ENCODE measurements at places on chromosomes 2 and 18.

DNA sequence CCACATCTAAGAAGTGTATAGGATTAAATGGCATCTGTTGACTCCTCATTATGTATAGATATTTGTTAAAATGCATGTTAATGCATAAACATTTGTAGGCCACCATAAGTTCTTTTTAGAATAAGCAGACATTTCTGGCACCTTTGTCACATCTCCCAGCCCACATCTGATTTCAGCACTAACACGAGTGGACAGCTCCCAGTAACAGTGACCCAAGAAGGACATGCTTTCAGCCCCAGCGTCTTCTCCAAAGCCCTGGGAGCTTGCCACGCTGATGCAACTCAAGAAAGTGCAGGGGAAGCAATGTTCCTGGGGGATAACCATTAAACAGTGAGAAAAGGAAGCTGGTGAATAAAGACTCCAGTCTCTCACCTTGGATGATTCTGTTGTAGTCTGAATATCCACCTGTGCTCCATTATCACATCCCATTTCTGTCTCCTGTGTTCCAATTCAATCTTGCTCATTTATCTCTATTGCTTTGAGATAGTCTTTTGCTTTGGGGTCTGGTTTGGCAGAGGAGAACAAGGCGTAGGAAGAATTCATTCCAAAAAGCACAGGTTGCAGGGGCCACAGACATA lies 182.6 kb upstream of the THSD7B start:
- no peak for DNase-seq

GRCh38 chr2:95379371-95379831 lies 23.1 kb upstream of the FAHD2A start:
- no peak for DNase-seq

DNA sequence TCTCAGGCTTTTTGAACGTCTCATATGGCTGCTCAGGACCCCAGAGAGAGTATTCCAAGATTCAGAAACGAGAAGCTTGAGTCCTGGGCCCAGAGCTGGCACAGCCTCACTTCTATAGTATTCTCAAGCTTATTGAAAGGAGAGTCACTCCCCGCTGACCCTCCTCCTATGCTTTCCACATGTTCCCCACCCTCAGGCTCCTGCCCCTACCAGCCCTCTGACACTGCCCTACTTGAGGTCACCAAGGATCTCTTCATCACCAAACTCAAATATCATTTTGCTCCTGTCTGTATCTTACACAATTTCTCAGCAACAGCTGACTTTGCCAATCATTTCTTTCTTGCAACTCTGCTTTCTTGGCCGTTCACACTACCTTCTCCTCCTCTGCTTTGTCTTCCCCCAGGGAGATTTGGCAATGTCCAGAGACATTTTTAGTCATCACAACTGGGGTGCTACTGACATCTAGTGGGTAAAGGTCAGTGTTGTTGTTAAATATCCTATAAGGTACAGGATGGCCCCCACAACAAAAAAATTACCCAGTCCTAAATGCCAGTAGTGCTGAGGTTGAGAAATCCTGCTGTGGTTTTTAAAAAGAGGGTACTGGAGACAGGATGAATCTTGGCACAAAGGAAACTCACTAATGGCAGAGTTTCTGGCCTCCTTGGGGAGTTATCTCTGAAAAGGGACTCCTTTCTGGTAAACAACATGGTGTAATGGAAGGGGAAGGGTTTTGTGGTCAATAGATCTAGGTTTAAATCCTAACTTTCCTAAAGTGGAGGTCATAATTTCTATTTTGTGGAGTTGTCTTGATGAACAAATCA lies 26.9 kb upstream of the INSIG2 start:
- DNase-seq = no peak

DNA sequence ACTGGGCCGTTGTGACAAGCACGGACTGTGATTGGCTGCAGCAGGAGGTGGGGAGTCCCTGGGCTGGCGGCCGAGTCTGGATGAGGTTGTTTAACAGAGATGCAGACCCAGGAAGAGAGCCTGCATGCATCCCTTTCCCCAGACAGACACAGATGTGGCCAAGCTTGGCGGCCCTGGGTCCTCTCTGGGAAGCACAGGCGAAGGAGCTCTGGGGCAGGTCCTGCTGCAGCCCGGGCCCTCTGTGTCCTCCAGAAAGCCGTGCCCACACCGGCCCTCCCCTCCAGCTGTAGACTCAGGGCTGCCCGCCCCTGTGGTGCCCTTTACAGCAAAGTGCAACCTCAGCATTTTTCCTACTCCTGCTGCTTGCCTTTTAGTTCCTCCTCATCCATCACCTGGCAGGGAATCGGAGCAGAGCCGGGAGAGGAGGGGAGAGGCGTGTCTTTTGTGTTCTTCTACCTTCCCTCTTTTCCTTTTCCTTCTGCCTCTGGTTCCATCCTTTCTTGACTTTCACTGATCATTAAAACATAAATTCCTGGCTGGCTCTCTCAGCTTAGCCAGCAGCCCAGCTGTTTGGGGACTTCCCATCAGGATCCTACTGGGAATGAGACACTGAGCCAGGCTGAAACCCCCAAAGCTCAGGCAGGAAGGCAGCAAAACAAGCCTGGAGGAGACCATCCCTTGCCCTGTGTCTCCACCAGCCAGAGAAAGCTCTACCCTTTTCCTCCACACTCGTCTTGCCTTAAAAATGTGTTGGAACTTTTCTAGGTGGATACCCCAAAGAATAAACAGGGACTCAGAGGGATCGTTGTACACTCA lies 75.0 kb downstream of the CTIF start:
- DNase-seq = no peak

GRCh38 chr2:104025295-104025694 lies 828.6 kb upstream of the POU3F3 start:
- DNase-seq = no peak

DNA sequence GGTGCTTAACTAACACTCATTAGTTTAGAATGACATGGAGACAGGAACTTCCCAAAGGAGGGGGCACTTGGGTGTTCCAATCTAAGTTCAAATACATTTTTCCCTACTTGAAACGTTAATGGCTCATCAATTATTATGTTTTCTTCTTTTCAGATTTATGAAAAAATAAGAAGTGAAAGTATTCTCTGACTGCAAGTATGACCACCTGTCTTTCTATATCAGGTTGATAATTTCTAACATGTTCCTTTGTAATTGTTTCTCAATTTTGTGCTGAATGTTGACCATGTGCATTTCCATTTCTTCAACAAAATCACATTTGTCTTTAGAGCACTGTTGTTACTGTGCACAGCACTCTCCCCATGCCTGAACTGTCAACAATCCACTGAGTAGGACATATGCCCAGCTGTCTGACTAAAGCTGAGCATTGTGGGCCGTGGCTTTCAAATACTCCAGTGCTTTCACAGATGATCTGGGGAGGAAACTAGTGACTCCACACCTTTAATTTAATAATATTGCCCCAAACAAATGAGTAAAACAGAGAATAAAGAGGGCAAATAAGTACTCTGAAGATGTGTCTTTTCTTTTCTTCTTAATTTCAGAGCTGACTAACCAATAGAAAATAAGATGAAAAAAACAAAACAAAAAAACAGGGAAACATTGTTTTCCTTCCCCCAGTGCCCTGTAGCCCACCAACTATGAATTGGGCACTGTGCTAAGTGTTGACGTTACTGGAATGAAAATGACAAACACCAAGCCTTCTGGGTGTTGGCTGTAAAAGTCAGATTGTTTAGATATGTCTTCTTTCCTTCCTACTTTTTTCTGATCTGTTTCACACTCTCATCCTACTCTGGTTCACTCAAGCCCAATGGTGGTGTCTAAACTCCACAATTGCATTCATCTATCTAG lies 16.0 kb downstream of the LANCL1 start:
- no peak for DNase-seq

DNA sequence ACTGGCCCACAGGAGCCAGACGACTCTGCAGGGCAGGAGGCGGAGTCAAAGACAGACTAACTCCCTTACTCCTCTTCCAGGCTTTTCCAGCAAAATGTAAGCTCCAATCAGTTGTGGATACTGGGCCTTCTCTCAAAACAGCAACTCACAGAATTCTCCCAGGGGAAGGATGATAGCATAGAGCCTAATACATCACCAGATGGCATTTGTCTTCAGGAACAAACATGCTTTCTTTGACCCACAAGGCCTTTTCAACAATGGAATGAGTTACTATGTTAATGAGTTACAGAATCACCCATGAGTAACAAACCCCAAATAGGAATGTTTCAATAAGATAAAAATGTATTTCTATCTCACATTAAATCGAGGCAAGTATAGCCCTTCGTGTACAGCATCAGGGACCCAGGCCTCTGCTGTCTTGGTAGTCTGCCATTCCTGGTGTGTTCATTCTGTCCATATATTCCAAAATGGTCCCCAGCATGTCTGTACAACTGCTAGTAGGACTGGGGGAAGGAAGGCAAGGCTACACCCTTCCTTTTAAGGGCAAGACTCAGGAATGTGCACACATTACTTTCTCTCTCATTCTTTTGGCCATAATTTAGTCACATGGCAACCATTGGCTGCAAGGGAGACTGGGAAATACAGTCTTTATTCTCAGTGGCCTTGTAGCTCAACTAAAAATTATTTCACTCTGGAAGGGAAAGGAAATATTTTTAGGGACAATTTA lies 76.4 kb downstream of the BOD1L2 start:
- no peak for DNase-seq

DNA sequence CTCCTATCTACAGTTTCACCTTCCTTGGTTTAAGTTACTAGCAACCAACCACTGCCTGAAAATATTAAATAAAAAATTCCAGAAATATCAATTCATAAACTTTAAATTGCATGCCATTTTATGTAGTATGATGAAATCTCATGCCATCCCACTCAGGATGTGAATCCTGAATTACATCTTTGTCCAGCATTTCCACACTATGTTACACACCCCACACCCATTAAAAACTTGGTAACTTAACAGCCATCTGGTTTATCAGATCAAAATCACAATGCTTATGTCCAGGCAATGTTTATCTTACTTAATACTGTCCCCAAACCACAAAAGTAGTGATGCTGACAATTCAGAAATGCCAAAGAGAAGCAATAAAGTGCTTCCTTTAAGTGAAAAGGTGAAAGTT lies 21.6 kb downstream of the CUL3 start:
- DNase-seq = no peak

GRCh38 chr2:109440499-109441156 lies 173.1 kb downstream of the SEPTIN10 start:
- no peak for DNase-seq

DNA sequence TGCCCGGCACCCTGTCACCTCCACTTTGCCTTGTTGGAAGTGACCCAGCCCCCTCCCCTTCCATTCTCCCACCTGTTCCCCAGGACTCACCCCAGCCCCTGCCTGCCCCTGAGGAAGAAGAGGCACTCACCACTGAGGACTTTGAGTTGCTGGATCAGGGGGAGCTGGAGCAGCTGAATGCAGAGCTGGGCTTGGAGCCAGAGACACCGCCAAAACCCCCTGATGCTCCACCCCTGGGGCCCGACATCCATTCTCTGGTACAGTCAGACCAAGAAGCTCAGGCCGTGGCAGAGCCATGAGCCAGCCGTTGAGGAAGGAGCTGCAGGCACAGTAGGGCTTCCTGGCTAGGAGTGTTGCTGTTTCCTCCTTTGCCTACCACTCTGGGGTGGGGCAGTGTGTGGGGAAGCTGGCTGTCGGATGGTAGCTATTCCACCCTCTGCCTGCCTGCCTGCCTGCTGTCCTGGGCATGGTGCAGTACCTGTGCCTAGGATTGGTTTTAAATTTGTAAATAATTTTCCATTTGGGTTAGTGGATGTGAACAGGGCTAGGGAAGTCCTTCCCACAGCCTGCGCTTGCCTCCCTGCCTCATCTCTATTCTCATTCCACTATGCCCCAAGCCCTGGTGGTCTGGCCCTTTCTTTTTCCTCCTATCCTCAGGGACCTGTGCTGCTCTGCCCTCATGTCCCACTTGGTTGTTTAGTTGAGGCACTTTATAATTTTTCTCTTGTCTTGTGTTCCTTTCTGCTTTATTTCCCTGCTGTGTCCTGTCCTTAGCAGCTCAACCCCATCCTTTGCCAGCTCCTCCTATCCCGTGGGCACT lies 4.5 kb downstream of the RETREG2 start:
- no peak for DNase-seq

- no peak for DNase-seq
Observed at GRCh38 chr2:37896319-37896718, 28.8 kb upstream of the RMDN2 start.

DNA sequence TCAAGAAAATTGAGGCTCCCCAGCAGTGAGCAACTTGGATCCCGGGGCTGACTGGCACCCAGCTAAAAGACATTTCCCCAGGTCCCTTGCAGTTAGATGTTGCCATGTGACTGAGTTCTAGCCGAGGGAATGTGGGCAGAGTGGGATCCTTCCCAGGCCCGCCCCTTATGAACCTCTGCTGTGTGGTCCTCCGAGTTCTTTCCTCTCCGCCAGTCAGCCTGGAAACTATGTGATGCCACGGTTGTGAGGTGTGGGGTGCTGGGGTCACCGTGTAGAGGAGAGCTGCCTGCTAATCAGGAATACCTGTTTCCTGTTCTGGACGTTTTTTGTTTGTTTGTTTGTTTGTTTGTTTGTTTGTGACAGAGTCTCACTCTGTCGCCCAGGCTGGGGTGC lies 45.5 kb downstream of the TMEM37 start:
- no peak for DNase-seq

GRCh38 chr18:76371301-76372203 lies 123.5 kb downstream of the ZNF516 start:
- DNase-seq = no peak

DNA sequence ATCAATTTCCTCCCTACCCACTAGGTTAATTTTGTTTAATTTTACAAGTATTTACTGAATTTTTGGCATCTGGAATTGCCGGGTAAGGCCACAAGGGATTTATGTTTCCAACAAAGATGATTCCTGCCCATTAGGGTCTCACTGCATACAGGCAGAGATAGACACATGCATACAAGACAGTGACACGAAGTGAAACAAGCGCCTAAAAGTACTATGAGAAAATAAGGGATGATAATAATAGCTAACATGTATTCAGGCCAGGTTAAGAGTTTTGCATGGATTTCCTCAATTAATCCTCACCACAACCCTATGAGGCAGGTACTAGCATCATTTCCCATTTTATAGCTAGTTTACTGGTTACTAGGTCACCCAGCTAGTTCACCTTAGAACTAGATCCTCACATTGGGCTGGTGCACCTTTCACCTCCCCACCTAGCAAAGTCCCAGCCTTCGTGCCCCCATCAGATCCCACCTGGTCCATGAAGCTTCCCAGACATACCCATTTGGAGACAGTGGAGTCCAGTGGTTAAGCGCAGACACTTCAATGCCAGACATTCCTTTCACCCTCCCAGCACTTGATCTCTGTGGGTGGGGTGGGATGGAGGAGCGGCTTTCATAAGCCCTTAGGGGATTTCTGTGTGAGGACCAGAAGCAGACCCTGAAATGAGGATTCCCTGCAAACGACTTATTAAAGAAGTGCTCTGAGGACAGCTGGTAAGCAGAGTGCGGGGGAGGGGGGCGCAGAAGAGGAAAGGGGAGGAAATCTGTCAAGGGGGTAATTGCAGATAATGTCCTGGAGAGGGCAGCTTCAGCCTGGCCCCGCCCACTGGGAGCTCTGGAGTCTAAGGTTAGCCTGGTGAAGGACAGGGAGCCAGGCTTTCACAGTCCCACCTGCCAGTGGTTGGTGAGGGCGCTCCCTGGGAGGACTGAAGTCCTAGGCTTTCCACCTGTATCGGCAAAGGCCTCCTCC lies 5.8 kb upstream of the DGUOK start:
- DNase-seq = no peak

GRCh38 chr2:118738524-118739308 lies 108.7 kb downstream of the EN1 start:
- DNase-seq = peak; percentile 81
